ENCODE measurements at places on chromosomes 16 and 17. TPM values are rescaled to one million over a fixed set of nuclear protein-coding genes. Genes with fewer than 3 reads are reported as not detected.

SCRN2 gene
- 70.6 TPM for total RNA-seq

AXIN2 gene
- 26.9 TPM for total RNA-seq

RASL10B gene
- 24.3 TPM for total RNA-seq

ETV4 gene
- total RNA-seq: 0.48 TPM

CFAP52 gene
- not detected for total RNA-seq

RNF222 gene
- total RNA-seq: not detected

OTOA gene
- 0.48 TPM for total RNA-seq

B4GALNT2 gene
- not detected for total RNA-seq

CAVIN1 gene
- 681 TPM for total RNA-seq

OSGIN1 gene
- total RNA-seq: 30.9 TPM

DDX5 gene
- 902 TPM for total RNA-seq

DNA sequence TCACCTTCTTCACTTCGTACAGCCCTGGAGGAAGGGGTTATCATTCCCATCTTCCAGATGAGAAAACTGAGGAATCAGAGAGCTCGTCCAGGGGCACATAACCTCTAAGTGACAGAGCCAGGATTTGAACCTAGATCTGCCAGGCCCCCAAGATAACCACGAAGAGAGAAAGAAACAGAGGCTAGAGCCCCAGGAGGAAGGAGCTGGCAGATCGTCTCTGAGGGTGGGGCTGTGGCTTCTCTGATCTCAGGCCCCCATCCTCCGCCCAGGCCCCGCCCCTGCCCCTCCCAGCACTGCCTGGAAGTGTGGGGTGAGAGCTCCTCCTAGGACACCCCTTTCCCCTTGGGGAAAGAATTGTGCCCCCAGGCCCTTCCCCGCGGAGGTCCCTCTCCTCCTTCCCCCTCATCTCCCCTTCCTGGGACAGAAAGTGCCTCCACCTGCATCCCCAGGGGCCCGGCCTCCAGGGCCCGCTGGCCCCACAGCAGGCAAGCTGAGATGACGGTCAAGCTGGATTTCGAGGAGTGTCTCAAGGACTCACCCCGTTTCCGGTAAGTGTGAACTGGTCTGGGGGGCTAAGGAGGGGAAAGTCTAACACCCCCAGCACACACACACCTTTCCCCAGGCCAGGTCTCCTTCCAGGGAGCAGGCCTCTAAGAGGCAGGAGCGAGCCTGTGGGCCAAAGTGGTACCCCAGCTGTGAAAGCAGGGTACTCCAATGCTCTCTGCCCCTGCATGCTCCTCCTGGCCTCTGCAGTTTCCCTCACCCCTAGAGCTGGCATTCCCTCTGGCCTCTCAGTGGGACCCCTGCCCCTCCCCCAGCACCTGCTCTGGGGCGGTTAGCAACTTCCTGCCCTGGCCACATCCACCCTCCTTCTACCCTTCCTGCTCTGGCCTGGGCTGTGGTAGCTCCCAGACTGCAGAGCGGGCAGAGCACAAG is at the start of gene ACAP1:
ACAP1 (plus strand) TSS at position 290 of the 936 bp plus-strand sequence; CDS start at position 496, 206 bp downstream.
- DNase-seq: no peak

DNA sequence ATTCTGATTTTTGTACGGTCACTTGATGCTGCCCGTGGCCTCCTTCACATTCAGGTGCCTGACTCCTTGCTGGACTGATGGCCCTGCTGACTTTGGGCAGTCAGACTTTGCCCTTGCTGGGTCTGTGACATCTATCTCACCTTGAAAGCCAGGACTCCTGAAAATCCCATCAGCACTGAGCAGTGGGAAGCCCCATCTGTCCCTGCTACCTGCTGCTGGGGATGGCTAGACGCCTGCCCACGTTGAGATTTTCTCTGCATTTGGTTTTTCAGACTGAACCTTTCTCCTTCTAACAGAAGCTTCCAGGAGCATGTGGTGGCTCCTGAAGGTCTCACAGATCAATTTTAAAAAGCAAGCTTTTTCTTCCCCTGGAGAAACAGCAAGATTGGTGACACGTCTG is 10.2 kb upstream of the ZNF18 start:
- DNase-seq: no peak

DNA sequence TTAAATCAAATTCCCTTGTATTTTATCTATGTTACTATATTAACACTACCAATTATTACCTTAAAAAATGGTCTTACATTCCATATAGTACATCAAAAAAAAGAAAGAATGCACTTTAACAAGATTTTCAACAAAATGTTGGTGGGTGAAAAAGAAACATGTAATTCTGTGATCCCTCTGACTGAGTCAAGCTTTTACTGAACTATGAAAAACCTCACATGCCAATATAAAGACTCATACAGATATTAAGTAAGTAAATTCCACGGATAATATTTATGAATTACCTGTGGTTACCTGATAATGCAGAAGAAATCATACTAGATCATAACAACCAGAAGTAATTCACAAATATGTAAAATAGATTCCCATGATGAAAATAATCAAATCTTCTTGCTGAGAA is 12.4 kb downstream of the COIL start:
- no peak for DNase-seq

DNA sequence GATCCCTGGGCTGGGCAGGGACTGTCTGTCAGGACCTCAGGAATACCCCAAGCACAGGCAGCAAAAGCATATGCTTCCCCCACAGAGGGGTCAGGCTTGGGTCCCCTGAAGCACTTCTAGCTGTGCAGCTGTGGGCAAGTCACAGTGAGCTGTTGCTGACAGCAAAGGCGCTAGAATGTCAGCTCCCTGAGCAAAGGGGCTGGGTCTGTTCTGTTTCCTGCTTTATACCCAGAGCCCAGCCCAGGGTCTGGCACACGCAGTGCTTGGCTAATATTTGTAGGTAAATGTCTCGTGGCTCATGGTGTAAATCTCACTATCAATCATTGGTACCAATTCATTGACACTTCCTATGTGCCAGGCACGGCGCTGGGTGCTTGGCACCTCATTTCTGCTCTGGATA is 16.6 kb upstream of the MPRIP start:
- no peak for DNase-seq

DNA sequence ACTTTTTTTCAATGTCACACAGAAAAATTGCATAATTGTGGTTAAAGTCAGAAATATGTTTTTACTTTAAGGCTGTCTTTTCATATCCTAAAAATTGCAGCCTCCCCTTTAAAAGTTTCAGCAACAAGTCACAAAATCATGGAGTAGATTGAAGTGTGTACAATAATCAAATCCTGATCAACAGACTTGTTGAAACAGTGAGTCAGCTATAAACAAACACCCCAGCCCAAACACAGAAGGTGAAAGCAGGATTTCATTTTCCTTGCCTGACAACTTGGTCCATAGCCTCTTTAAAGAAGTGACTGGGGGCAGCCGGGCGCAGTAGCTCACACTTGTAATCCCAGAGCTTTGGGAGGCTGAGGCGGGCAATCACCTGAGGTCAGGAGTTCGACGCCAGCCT is 59.9 kb downstream of the WNT3 start:
- DNase-seq: no peak

DNA sequence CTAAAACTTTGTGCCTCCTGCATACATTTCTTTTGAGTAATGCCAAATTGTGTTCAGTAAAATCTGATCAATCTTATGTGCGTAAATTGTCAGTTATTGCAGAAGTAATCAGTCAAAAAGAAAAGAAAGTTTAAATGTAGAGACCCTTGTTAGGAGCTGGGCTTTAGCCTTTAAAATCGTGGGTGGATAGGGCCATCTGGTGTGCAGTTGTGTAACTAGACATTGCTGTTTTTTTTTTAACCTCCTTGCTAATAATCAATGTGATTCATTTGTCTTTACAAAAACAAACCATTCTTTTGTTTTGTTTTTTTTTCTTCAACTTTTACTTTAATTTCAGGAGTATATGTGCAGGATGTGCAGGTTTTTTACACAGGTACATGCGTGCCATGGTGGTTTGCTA is 5.3 kb upstream of the WWOX start:
- no peak for DNase-seq

DNA sequence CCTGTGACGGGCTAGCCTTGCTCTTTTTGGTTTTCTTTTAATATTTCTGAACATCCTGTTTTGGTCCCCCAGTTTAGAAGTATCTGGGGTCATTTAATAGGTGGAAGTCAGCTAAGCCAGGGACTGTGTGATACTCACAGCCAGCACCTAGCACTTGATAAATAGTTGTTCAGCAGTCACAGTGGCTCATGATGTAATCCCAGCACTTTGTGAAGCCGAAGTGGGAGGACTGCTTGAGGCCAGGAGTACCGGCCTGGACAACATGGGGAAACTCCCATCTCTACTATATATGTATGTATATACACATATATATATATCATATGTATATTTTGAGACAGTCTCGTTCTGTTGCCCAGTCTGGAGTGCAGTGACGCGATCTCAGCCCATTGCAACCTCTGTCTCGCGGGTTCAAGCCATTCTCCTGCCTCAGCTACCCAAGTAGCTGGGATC is 1.8 kb upstream of the ZNRF1 start:
- no peak for DNase-seq

- no peak for DNase-seq
Observed at GRCh38 chr16:4212211-4212933, 29.5 kb downstream of the SRL start.

GRCh38 chr16:19939553-19939952 is 54.9 kb upstream of the GPRC5B start:
- DNase-seq: no peak

- DNase-seq: no peak
Observed at GRCh38 chr16:66131156-66131807, 235.2 kb upstream of the CDH5 start.

DNA sequence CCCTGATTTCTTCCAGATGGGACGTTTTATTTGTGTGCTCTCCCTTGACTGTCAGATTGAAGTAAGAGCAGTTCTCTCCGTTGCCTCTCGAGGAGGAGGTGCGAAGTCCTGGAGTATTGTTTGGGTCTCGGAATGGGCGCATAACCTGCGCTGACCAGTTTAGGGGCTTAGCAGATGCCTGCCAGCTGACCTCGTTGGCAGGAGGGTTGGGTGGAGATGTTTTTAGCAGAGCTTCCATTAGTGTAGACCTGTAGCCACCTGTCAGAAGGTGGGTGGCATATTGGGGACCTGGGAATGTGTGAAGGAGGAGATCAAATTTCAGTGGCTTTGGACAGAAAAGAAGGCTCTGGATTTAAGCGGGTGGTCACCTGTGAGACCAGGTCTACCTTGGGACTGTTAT is 3.6 kb downstream of the RASD1 start:
- DNase-seq: peak; percentile 72

DNA sequence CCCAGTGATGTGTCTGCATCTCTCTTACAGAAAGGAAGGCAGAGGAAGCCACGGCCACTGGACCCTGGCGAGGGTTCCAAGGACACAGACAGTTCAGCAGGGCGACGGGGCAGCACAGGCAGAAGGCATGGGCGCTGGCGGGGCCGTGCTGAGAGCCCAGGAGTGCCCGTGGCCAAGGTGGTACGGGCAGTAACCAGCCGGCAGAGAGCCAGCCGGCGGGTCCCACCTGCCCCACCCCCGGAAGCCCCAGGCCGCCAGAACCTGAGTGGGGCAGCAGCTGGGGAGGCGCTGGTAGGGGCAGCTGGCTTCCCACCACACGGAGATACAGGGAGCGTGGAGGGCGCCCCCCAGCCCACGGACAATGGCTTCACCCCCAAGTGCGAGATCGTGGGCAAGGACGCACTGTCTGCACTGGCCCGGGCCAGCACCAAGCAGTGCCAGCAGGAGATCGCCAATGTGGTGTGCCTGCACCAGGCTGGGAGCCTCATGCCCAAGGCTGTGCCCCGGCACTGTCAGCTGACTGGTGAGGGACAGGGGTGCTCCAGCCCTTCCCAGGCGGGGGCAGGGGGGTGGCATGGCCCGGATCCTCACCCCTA is 7.8 kb downstream of the XYLT2 start:
- DNase-seq: peak; percentile 74

- no peak for DNase-seq
Observed at GRCh38 chr17:19365833-19366636, 3.5 kb upstream of the B9D1 start.

DNA sequence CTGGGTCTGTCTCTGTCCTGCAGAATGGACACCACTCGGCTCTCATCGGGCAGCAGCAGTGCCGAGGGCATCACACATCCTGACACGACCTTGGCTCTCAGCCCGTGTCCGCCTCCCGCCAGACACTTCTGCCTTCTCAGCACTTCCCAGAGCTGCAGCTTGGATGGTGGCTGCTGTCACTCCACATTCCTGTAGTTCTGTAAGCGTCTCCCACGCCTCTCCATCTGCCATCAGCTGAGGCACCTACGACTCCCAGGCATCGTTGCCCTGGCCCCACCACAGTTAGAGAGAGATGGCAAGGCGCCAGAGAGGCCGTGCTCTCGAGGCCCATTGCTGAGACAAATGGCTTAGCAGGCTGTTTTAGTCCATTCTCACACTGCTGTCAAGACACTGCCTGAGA is 195.9 kb upstream of the CHMP6 start:
- DNase-seq: peak; percentile 84

DNA sequence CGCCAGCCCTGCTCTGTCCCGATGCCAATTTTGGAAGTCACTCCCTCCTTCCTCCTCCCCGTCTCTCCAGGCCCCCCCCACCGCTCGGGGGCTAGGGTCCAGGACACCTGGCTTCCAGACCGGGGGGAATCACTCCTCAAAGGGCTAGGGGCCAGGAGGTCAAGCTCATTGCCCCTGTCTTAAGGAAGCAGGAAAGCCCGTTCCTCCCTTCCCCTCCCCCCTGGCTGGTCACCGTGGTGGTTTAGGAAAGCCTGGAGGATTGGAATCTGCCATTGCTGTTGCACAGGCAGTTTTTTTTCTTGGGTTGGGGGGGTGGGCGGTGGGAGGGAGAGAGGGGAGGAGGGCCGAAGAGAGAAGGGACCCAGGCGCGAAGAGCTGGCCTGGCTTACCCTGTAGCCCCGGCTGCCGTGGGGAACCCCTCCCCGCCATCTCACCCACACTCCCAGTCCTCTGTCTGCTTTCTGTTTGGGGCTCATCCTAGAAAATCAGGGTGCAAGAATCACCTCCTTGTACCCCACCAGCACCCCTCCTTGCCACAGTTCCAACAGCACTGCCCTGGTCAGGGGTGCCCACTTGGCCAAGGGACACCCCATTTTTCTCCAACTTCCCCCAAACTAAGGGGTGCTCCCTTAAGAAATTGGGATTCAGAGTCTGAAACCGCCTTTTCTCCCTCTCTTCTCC is 2.9 kb upstream of the BCL6B start:
- no peak for DNase-seq

- DNase-seq: no peak
Observed at GRCh38 chr17:57554826-57555635, 190.1 kb downstream of the CCDC182 start.

DNA sequence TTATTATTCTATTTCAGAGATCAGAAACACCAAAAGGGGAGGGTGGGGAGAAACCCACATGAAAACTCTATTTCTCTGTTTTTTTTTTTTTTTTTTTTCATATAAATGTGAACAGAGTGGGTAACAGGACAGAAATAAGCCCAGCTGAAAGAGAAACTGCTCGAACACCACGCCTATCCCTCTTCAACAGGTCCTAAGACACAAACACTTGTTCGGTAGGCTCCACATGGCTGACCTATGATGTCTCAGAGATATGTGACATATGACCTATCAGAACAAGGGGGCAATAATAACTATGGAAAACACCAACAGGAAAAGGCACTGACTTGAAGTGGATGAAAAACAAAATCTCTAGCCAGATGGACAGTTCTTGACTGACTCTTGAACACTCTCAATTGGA is 44.8 kb downstream of the PARN start:
- DNase-seq: no peak

All from mesenteric fat pad (tissue), 1 donor.